Epithelial cell of proximal tubule (primary cell): ENCODE measurements at places on chromosomes 11 and 22. TPM values are rescaled to one million over a fixed set of nuclear protein-coding genes. Genes with fewer than 3 reads are reported as not detected.
A peak's percentile ranks its signal among the peaks of the same experiment; 100 is the strongest.

The OR4A16 gene
- total RNA-seq, result not detected in 2 replicates

- DNase-seq, result no peak
These were observed 60.2 kb downstream of the NTM start for GRCh38 chr11:131430473-131431208.

DNA sequence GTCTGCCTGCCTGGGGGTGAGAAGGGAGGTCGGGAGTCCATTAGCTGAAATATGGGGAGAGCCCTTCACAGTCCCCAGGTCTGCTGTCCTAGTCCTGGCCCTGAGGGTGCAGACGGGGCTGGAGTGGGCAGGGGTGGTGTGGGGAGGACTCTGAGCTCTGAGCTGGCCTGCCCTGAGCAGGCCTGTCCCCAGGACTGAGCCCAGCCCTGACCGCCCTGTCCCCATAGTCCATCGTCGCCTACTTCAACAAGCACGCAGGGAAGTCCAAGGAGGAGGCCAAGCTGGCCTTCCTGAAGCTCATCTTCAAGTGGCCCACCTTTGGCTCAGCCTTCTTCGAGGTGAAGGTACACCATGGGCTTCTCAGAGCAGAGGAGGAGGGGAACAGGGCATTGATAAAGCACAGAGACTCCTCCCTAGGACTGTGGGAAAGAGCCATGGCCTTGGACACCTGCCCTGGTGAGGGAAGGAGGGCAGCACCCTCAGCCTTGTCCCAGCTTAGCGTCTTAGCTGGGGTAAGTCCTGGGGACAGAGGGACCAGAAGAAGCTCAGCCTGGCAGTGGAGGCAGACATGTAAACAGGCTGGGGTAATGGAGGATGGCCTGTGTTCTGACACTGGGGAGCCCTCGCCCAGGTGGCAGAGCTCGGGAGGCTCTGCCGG is 83.7 kb downstream of the MYO7A start:
- DNase-seq, result no peak

The CEND1 gene
- total RNA-seq, result 0.14 TPM in 1 of 2 replicates, not detected in the other

DNA sequence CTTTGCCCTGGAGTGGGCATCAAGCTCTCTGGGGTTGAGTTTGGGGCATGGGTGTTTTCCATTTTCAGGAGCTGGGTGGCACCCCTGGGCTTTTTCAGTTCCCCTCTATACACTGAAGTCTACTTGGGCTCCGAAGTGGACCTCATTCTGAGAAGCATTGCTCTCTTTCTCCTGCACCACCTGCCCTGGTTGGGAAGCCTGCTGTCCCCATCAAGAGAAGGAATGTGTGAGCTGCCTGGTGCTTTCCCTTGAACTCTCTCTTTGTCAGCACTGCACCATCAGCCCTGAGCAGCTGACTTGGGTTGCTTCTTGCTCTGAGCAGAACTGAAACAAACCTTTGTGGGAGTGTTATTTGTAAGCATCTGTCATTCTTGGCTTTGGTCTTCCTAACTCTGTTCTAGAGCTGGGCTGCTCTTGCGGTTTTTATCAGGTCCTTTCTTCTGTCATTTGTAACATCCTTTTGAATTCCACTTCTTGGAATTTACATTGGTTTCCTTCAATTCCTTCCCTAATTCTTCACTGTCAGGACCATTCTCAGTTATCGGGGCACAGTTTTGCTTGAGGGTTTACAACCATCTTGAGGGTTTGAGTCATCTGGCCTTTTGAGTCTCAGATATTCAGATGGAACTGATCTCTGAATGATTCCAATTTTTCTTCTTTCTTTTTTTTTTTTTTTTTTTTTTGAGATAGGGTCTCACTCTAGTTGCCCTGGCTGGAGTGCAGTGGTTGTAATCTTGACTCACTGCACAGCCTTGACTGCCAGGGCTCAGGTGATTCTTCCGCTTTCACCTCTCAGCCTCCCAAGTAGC is 20.5 kb downstream of the UBE2L3 start:
- no peak for DNase-seq

GRCh38 chr11:64809781-64810241 is 540 bp downstream of the MEN1 start:
- no peak for DNase-seq

DNA sequence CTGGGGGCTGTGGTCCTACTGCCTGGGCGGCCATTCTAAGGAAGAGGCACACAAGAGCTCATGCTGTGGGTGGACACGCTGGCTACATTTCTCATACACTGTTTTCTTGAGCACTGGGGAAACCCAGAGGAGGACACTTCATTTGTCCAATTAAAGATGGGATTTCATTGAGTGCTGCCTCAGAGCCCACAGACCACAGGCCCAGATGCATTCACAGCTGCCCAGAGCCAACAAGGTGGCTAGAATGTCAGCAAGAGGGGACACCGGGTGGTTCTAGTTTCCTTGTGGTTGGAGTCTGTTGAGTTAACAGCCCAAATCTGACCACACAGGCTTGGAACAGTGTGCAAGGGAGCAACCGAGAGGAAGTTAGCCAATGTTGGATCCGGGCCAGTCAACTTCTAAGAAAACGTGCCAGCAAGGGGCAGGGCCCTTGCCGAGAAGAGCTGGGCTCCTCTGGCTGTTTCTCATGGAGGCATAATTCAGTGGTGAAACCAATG is 35.0 kb upstream of the SORL1 start:
- DNase-seq, result peak; percentile 55

GRCh38 chr11:69377029-69377952 is 83.3 kb downstream of the MYEOV start:
- DNase-seq, result no peak

The OR5P2 gene
- not detected in 2 replicates for total RNA-seq
